ENCODE measurements at places on chromosomes 1 and 21. TPM values are rescaled to one million over a fixed set of nuclear protein-coding genes. Genes with fewer than 3 reads are reported as not detected.

Gene SUSD4
- not detected for total RNA-seq

Gene LAX1
- total RNA-seq: 0.29 TPM

Gene CHIT1
- under 0.01 TPM for total RNA-seq

Gene ELF3
- total RNA-seq: under 0.01 TPM

Gene PGLYRP4
- not detected for total RNA-seq

Gene CHIA
- total RNA-seq: not detected

Gene MPL
- total RNA-seq: not detected

Gene SPATA21
- not detected for total RNA-seq

DNA sequence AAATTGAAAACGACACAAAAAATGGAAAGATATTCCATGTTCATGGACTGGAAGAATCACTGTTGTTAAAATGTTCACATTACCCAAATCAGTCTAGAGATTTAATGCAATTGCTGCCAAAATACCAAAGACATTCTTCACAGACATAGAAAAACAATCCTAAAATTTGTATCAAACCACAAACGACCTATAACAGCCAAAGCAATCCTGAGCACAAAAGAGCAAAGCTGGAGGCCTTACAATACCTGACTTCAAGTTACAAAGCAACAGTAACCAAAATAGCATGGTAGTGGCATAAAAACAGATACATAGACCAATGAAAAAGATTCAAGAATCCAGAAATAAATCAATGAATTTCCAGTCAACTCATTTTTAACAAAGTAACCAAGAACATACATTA, 1077.3 kb downstream of the KCNT2 start:
- H3K27ac ChIP-seq: no peak overlapping the region
- H3K4me3 ChIP-seq: no peak overlapping the region
- no peaks in the 10 kb centered on the region for H3K4me1 ChIP-seq
- DNase-seq: no peak

- H3K27ac ChIP-seq: no peak overlapping the region
- H3K4me1 ChIP-seq: no peaks in the 10 kb centered on the region
- H3K4me3 ChIP-seq: no peak overlapping the region
- no peaks in the 10 kb centered on the region for H3K36me3 ChIP-seq
Observed at GRCh38 chr1:160597705-160598104, 18.4 kb upstream of the CD84 start.

GRCh38 chr1:115452600-115453329, 114.7 kb upstream of the NGF start:
- no peak overlapping the region for H3K27ac ChIP-seq
- H3K4me1 ChIP-seq: peaks cover 14% of the 10 kb centered on the region
- no peak overlapping the region for H3K4me3 ChIP-seq
- H3K36me3 ChIP-seq: no peaks in the 10 kb centered on the region
- DNase-seq: no peak

DNA sequence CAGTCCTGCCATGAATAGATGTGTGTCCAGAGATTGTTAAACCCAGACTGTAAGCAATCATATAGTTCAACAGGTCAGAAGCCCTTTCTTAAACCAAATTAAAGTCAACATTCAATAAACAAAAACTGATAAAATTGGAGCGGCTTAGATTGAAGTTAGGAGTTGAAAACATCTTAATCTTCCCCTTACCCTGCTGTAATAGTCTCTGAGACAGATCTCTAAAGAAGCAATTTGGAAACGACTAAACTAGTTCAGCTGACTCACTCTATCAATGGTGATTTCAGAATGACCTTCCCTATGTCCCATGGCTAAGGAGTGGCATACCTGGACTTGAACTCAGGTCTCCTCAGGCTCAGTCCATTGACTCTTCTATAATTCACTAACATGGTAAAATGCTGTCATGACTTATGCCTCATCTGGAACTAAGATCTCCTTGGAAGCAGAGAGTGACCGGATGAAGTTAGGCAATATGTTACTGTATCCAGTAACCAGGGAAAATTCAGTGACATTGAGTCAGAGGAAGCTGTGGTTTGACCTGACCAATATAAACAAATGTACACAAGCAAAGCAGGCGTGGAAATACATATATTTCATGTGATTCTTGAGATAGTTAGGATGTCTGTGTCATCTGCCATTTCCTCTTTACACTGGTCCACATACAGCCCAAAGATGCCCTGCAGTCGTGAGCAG, 30.1 kb downstream of the SGIP1 start:
- peaks cover 27% of the 10 kb centered on the region for H3K4me1 ChIP-seq
- H3K4me3 ChIP-seq: no peak overlapping the region
- H3K27me3 ChIP-seq: no peaks in the 10 kb centered on the region
- peak overlapping the region; percentile 93 for H3K27ac ChIP-seq

GRCh38 chr1:47514229-47514628, 76.4 kb downstream of the FOXD2 start:
- H3K4me1 ChIP-seq: no peaks in the 10 kb centered on the region
- no peak overlapping the region for H3K4me3 ChIP-seq
- no peak for DNase-seq
- H3K27me3 ChIP-seq: peaks cover 13% of the 10 kb centered on the region
- H3K36me3 ChIP-seq: no peaks in the 10 kb centered on the region

DNA sequence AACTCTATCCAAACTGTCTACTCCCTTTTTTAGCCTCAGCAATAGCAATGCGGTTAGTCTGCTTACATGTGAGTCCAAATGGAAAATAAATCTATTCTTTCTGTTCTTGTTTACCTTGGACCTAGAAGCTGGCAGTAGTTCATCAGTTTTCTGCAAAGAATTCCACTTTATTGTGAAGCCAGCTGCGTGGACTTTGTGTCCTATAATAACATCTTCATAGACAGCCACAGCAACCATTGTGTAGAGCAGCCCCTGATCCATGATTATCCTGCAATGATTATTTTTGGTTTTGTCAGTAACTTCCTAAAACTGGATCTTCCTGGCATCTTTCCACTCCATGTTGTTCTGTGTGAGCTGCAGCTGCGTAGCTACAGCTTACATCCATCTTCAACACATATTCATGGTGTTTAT, 408.7 kb downstream of the NUF2 start:
- H3K27ac ChIP-seq: no peak overlapping the region
- no peaks in the 10 kb centered on the region for H3K27me3 ChIP-seq
- no peak overlapping the region for H3K4me3 ChIP-seq

GRCh38 chr1:166597516-166597915, 241.8 kb upstream of the POGK start:
- no peak overlapping the region for H3K4me3 ChIP-seq
- no peak overlapping the region for H3K27ac ChIP-seq
- no peaks in the 10 kb centered on the region for H3K27me3 ChIP-seq
- no peaks in the 10 kb centered on the region for H3K36me3 ChIP-seq

GRCh38 chr1:10195570-10195969, 14.8 kb upstream of the KIF1B start:
- no peaks in the 10 kb centered on the region for H3K36me3 ChIP-seq
- no peak overlapping the region for H3K4me3 ChIP-seq
- H3K4me1 ChIP-seq: peaks cover 16% of the 10 kb centered on the region
- DNase-seq: no peak
- H3K27me3 ChIP-seq: peaks cover 2% of the 10 kb centered on the region

DNA sequence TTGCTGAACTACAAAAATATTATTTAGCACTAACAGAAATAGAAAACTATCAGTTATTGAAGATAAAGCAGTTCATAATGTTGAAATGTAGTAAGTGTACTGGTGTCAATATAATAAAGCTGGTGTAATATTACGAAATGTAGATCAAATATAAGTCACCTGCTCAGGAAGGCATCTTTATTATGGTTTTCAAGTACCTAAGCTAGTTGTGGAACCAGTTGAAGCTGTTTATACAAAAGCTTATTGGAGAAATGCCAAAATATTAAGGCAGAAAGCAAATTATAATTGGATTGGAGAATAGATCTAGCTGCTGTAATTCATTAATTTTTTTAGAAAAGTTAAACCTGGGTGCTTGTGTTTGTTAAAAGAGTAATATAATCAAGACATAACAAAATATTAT, 6.2 kb upstream of the MARK1 start:
- H3K27me3 ChIP-seq: peaks cover 17% of the 10 kb centered on the region
- no peak overlapping the region for H3K27ac ChIP-seq
- H3K36me3 ChIP-seq: no peaks in the 10 kb centered on the region
- no peaks in the 10 kb centered on the region for H3K4me1 ChIP-seq

GRCh38 chr1:10475510-10475909, 760 bp downstream of the PEX14 start:
- H3K36me3 ChIP-seq: no peaks in the 10 kb centered on the region
- no peaks in the 10 kb centered on the region for H3K27me3 ChIP-seq
- DNase-seq: no peak

- H3K36me3 ChIP-seq: no peaks in the 10 kb centered on the region
- H3K27me3 ChIP-seq: no peaks in the 10 kb centered on the region
- no peaks in the 10 kb centered on the region for H3K4me1 ChIP-seq
- H3K4me3 ChIP-seq: no peak overlapping the region
- DNase-seq: no peak
Observed at GRCh38 chr1:181763736-181764135, 280.4 kb downstream of the CACNA1E start.

DNA sequence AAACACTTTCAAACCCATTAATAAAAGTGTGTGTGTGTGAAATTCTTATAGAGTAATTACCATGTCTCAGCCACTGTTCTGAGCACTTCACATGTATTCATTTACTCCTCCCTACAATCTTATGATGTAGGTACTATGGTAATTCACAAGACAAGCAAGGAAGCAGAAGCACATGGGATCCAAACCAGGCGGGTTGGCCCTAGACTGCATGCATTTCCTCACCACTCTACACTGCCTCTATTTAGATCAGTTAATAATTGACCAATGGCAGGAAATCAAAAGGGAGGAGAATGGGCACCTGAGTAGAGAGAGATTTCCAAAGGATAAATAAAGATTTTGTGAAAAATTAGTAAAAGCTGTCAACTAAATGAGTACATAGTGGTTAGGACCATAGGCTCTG, 15.7 kb downstream of the MAP3K21 start:
- H3K27me3 ChIP-seq: no peaks in the 10 kb centered on the region
- DNase-seq: no peak
- H3K36me3 ChIP-seq: no peaks in the 10 kb centered on the region
- H3K4me1 ChIP-seq: no peaks in the 10 kb centered on the region

DNA sequence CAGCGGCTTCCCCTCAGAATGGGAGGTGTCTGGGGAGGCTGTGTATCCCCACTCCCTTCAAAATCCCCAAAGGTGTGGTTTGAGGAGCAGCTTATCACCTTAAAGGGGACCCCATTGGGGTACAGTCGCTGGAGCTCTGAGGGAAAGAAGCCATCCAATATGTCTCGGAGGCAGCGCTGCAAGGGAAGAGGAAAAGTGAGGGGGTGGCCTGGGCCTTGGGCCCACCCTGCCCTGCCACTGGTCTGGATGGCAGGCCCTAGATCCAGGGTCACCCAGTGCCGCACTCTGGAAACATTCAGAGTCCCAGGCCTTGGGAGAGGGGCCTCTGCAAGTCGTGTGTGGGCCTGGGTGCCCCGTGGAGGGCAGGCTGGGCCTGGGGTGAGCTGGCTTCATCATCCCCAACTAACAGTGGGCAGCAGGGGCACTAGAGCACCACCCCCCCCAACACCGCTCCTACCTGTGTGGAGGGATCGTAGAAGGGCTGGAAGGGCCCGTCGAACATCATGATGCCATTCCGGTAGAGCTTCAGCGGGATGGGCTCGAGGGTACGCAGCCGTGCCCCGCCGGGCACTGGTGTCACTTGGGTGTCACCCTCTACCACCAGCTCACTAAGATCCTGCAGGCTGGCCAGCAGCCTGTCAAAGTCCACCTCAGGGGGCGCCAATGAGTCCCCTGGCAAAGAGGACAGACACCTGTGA, 5.6 kb downstream of the SH3BGRL3 start:
- peak overlapping the region; percentile 66 for H3K27ac ChIP-seq
- H3K36me3 ChIP-seq: peaks cover 32% of the 10 kb centered on the region
- no peak overlapping the region for H3K4me3 ChIP-seq
- DNase-seq: peak; percentile 62

- no peak overlapping the region for H3K27ac ChIP-seq
- H3K36me3 ChIP-seq: no peaks in the 10 kb centered on the region
- H3K27me3 ChIP-seq: no peaks in the 10 kb centered on the region
- H3K4me3 ChIP-seq: no peak overlapping the region
Observed at GRCh38 chr1:76070538-76070937, 4.0 kb upstream of the ST6GALNAC3 start.

GRCh38 chr1:52559875-52560274, 7.0 kb upstream of the TUT4 start:
- no peak for DNase-seq
- no peaks in the 10 kb centered on the region for H3K4me1 ChIP-seq

GRCh38 chr1:95133687-95134086, 16.5 kb downstream of the TLCD4 start:
- H3K4me1 ChIP-seq: no peaks in the 10 kb centered on the region
- H3K27ac ChIP-seq: no peak overlapping the region
- H3K4me3 ChIP-seq: no peak overlapping the region
- no peaks in the 10 kb centered on the region for H3K36me3 ChIP-seq

DNA sequence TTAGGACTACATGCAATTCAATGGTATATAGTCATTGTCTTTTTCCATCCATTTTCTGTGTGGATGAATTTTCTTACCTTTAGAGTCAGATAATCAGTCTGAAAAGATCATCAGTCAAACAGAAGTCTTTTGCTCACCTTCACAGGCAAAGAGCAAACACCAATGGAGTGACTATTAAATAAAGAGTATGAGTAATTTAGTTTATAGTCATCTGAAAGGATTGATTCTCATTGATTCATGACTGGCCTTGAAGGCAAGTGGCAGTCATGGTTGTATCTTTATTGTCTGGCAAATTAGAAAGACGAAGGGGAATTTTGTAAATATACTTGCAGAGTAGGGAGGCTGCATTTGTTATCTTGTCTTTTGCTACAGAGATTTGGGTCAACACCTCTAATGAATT, 89.9 kb downstream of the EPB41 start:
- no peak overlapping the region for H3K27ac ChIP-seq
- H3K4me1 ChIP-seq: no peaks in the 10 kb centered on the region
- H3K27me3 ChIP-seq: no peaks in the 10 kb centered on the region
- H3K36me3 ChIP-seq: no peaks in the 10 kb centered on the region

GRCh38 chr1:53336146-53336545, 8.3 kb upstream of the LRP8 start:
- H3K27ac ChIP-seq: no peak overlapping the region
- peaks cover 11% of the 10 kb centered on the region for H3K27me3 ChIP-seq
- DNase-seq: no peak
- no peak overlapping the region for H3K4me3 ChIP-seq
- no peaks in the 10 kb centered on the region for H3K36me3 ChIP-seq

DNA sequence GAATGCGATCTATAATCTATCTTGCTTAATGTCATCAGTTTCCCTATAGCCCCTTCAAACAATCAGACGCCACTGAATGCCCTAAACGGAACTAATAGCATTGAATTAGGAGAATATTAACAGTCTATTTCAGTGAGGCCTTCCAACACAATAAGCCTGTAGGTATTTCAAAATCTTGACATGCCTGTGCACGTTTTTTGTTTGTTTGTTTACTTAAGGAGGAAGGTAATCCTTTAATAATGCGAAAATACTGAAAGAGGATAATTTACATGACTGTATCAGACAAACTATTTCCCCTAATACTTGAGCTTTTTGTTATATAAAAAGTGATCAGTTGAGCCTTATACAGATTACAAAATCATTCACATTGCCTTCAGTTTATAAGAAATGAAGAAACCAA, 29.0 kb upstream of the JAK1 start:
- no peaks in the 10 kb centered on the region for H3K27me3 ChIP-seq
- H3K36me3 ChIP-seq: no peaks in the 10 kb centered on the region
- no peak for DNase-seq
- no peaks in the 10 kb centered on the region for H3K4me1 ChIP-seq
- no peak overlapping the region for H3K4me3 ChIP-seq

GRCh38 chr1:6646499-6647148, 22.0 kb downstream of the THAP3 start:
- no peak overlapping the region for H3K4me3 ChIP-seq
- DNase-seq: peak; percentile 89
- no peaks in the 10 kb centered on the region for H3K27me3 ChIP-seq
- no peak overlapping the region for H3K27ac ChIP-seq
- H3K36me3 ChIP-seq: peaks cover 16% of the 10 kb centered on the region
